ENCODE measurements at places on chromosomes 12 and 14.
A peak's percentile ranks its signal among the peaks of the same experiment; 100 is the strongest.

DNA sequence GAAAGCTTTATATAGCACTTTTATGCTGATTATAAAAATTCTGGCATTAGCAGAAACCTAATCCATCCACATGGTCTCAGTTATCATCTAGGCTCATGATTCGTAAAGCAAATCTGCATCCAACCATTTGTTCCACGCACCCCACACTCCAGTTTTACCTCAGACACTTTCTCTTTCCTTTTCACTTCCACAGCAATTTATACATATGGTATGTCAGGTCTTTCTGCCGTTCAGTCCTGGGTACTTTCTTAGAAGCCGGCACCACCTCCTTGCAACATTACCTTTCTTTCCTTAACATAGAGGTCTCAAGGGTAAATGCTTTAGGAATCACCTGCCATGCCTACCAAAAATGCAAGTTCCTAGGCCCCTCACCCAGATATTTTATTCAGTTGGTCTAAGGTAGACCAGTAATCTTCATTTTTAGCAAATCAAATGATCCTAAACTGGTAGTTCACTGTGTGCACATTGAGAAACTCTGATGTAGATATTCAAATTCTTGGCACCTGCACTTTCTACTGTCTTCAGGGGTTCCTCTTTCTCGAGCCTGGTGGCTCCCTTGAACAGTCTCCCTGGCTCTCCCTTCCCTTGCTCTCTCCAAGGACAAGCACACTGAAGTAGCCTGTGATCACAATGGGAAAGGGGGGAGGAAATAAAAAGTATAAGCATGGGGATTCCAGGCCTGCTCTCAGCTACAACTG, 2.8 kb upstream of the KRAS start:
- no peak for DNase-seq

DNA sequence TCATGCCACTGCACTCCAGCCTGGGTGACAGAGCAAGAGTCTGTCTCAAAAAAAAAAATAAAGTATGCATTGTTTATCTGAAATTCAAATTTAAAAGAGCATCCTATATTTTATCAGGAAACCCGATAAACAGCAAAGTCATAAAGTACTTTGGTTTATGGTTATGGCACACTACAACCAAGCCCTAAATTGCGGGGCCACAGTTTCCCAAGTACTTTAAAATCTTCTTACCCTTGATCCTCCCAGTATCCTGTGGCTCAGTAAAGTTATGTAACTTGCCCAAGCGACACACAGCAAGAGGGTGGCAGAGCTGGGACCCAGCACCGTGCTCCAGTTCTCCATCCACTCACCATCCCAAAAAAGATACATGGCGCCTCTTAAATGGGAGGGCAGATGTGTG, 35.2 kb downstream of the KSR2 start:
- no peak for DNase-seq

DNA sequence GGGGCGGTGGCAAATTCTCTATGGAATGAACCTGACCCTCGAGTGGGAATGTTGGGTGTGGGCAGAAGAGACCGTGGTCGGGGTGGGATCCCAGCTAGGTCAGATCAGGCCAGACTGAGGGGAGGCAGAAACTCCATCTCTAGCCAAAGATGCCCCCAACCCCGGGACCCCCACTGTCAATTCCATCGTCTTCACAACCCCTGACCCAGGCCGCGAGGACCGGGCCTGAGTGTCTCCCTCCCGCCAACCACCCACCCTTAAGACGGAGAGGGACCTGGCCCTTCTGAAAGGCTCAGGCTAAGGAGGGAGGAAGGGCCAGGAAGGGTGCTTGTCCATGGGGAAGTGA, 760 bp downstream of the PLEKHD1 start:
- DNase-seq, result no peak

DNA sequence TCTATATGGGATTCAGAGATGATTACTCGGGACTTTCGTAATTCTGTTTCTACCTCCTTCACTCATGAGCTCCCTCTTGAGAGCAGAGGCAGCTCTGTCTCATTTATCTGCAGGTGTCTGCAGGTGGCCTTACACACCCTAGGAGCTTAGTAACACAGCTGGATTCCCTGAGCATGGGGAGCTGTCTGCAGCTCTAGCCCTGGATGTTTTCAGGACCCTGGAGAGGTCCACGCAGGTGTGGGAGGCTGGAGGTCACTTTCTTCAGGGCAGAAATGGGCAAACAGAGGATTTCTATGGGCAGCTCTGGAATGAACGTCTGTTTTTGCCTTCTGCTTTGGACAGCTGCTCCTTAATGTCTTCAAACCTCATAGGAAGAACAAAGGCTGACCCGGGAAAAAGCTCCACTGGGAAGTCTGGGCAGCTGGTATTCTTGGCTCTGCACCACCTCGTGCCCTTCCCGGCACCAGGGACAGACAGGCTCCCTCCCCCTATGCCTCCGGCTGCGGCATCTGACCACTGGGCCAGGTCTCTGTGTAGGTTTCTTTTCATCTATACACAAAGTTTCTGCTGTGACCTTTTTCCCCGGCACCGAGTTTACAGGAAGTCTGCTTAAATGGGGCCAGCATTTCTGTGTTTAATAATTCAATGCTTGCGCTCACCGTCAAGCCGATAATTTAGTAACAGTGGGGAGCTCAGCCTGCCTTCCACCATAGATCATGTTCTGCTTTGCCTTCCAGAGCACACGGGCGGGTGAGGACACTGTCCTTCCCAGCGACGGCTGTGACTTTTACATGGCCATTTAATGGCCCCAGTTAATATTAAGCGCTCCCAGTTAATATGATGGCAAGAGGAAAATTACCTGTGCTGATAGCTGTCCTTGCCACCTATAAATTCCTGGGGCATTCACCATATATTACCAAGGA, 320.2 kb upstream of the SFSWAP start:
- DNase-seq, result no peak

DNA sequence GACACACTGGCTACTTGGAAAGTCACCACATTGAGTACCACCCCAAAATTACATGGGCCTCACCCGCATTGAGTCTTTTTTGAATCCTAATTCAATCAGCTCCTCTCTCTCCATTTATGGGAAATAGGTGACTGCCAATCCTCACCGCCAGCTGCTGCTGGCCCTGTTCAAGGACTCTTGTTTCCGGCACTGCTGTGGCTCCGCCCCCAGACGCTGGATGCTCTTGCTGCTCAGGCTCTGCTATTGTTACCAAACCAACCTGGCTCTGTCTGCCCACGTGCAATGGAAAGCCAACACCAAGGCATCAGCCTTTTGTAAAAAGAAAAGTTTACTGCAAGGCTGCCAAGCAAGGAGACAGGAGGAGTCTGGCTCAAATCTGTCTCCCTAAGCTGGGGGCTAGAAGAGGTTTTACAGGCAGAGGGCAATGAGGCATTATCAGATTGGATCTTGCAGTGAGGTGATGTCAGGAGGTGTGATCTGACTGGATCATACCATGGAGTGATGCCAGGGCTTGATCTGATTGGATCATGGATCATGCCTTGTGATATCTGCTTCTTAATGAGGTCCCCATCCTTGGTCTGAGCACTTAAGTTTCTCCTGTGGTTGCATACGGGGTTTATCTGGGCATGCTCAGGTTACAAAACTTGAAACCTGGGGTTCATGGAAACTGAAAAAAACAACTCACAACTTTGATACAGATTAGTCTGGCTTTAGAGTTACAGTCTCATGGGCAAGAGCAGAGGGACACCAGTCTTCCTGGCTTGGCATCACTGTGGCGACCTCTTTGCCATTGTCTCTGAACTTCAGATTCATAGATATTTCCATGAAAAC, 117.1 kb upstream of the SLC35F4 start:
- DNase-seq, result no peak

- DNase-seq, result no peak
Measured at GRCh38 chr12:106245767-106246166, 2.1 kb downstream of the CKAP4 start.

- no peak for DNase-seq
Measured at GRCh38 chr12:112543751-112544150, 125.0 kb downstream of the PTPN11 start.

DNA sequence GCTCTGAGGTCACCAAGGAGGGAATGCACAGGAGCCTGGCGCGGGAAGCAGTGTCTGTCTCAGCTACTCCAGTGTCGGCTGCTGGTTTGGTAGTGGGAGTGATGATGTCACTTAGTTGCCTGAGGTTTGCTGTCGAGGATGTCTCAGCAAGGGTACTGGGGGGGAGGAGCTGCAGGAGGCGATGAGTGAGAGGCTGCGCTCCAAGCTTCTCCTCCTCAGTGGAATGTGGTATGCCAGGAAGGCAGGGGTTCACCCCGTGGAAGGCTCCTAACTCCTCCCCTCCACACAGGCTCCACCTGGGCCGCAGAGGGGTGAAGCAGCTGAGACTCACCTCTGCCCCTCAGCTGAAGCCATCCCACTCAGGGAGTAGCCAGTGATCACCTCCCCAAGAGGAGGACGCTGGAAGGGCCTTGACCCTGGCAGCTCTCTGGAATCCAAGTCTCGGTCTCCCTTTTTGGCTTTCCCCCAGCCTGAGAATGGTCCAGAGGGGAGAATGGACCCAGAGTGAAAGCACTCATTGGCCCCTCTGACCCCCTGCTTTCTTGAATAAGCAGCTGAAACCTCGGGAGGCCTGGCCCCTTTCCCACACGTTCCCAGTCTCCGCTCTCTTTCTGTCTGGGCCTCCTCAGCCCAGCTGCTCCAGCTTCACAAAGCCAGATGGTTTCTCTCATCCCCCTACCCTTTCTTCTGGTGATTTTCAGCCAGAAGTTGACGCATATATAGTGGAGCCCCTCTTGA, 178.9 kb upstream of the FKBP4 start:
- DNase-seq, result no peak

DNA sequence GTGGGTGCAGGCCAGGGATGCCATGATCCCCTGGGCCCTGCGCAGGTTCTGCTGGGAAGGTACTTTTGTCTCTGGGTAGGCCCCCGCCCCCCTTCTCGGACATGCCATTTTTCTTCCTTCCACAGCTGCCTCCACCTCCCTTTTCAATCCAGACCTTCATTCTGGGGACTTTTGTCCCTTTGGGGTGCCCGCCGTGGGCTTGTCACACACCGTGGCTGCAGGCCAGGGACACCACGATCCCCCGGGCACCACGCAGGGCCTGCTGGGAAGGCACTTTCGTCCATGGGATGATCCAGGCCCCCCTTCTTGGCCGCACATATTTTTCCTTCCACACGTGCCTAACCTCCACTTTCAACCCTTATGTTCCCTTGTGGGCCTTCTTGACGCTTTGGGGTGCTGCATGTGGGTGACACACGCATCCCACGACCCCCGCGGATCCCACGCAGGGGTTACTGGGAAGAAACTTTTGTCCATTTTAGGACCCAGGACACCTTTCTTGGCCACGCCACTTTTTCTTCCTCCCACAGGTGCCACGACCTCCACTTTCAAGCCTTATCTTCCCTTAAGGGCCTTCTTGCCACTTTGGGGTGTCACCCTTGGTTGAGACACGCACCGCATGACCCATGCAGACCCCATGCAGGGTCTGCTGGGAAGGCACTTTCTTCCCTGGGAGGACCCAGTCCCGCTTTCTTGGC, 272.5 kb downstream of the ALG10 start:
- DNase-seq, result no peak

- DNase-seq, result peak; percentile 30
Measured at GRCh38 chr12:103924761-103925641, 5.2 kb upstream of the HSP90B1 start.

- DNase-seq, result no peak
Measured at GRCh38 chr14:85934886-85935254, 404.9 kb downstream of the FLRT2 start.

DNA sequence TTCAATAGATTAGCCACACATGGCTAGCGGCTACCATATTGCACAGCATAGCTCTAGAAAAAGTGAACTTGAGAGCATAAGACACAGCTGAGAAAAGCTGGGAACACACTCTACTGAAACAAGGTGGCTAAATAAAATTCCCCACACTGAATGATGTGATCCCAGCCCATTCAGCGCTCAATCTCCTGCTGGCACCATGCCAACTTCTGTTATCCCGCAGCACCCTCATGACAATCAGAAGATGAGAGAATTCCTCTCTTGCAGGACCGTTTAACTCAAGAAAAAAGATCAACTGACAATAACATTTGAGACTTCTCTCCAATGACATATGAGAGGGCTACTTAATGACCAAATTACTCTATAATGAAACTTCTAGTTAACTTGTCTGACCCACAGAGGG, 115.4 kb downstream of the ADAMTS20 start:
- DNase-seq, result no peak

DNA sequence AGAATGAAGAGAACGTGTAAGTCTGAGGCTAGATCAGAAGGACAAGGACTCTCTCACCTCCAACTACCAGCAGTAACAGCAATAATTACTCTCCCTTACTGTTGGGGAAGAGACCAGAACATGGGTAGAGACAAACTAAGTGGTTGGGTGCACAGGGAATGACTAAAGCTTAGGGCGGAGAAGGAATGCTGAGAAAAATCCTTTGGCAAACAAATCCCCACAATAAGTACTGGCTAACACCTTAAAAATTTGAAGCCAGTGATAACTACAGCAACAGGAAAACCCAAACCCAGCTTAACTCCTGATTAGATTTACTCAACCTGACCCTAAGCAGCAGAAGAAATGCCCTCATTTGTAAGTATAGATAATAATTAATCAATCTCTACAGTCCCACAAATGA, 759.0 kb downstream of the AACS start:
- no peak for DNase-seq

DNA sequence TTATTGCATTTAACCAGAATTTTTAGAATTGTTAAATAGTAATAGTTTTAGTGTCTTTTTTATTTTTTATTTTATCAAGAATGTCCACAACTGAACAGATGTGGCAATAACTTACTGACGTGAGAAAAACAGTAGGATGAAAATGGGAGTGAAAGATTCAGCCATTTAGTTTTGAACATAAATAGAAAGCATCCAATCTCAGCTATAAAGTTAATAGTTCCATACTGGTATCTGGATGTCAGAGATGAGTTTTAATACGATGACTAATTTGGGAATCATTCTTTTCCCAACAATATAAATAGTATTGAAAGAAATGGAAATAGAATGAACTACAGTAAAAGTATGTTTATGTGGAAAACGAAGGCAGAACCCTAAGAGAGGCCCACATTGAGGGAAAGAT, 159.4 kb downstream of the EPS8 start:
- DNase-seq, result no peak

GRCh38 chr12:72006766-72007165, 68.1 kb downstream of the TPH2 start:
- DNase-seq, result no peak

GRCh38 chr12:45912774-45913173, 77.6 kb downstream of the SCAF11 start:
- DNase-seq, result no peak

DNA sequence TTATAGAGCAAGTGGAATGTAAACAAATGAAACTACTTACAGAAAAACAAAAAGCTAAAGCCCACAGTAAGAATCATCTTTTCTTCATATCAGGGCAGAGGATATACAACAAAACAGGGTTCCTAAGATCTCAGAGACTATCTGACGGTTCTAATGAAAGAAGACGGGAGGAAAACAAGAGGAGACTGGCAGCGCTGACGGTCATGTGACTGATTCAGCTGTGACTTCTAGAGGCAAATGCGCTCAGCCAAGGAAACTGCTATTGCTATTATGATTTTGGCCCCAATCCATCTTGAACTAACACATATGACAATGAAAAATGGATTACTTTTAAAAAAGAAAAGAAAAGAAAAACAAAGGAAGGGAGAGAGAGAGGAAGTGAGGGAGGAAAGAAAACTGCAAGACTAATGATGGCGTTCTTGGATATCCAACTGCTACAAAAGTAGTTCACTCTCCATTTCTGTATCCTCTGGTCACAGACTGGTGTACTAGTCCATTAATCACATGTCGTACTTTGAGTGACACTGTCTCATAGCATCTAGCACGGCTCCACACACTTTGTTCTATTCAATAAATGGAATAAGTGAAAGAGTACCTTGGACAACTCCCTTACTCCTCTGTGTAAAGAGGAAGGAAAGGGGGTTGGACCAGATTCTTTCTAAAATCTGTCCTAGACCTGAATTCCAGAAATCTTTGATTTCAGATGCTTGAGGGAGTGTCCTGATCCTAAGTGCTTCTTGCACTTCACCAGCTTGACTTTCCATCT, 119.3 kb downstream of the DAD1 start:
- no peak for DNase-seq

Data from stimulated activated CD4-positive, alpha-beta T cell treated with anti-CD3 and anti-CD28 coated beads, Interleukin-1b, Interleukin-23, amount 100 ng/mL, for 4 hours (primary cell).